ENCODE measurements at places on chromosomes 1 and 21. TPM values are rescaled to one million over a fixed set of nuclear protein-coding genes. Genes with fewer than 3 reads are reported as not detected.

The CCDC17 gene
- 0.23 TPM for total RNA-seq

The CATSPERE gene
- not detected for total RNA-seq

The CENPF gene
- 80.0 TPM for total RNA-seq

The POU2F1 gene
- 2.5 TPM for total RNA-seq

The PTAFR gene
- total RNA-seq, result 0.10 TPM

The LSS gene
- total RNA-seq, result 15.6 TPM

The GPR25 gene
- not detected for total RNA-seq

The OPRD1 gene
- 0.02 TPM for total RNA-seq

The SPRR2A gene
- not detected for total RNA-seq

The SLC44A5 gene
- 0.03 TPM for total RNA-seq

The SLAMF7 gene
- 2.5 TPM for total RNA-seq

The RGL1 gene
- 0.68 TPM for total RNA-seq

The CCDC30 gene
- 0.64 TPM for total RNA-seq

The NBPF15 gene
- 20.6 TPM for total RNA-seq

The CDC20 gene
- total RNA-seq, result 206 TPM

The OR2G6 gene
- total RNA-seq, result not detected

The GPR37L1 gene
- 0.21 TPM for total RNA-seq

The FYB2 gene
- total RNA-seq, result not detected

The C1orf167 gene
- not detected for total RNA-seq

The NKAIN1 gene
- 1.1 TPM for total RNA-seq

The CRYBG2 gene
- total RNA-seq, result 1.6 TPM

The MYCBP gene
- 16.9 TPM for total RNA-seq

The CD52 gene
- not detected for total RNA-seq

The PPP1R12B gene
- 2.9 TPM for total RNA-seq

The IL12RB2 gene
- total RNA-seq, result not detected

The PALMD gene
- total RNA-seq, result 0.46 TPM

The CELA3B gene
- total RNA-seq, result not detected

The KCNA3 gene
- not detected for total RNA-seq

The MIGA1 gene
- total RNA-seq, result 7.2 TPM

The TAF13 gene
- total RNA-seq, result 26.5 TPM

The HES4 gene
- 52.6 TPM for total RNA-seq

The TCP10L gene
- total RNA-seq, result 1.1 TPM

The RGS4 gene
- not detected for total RNA-seq

The CRP gene
- not detected for total RNA-seq

The CD1E gene
- not detected for total RNA-seq

The TDRD10 gene
- 0.16 TPM for total RNA-seq

The RSPH1 gene
- total RNA-seq, result 0.40 TPM

The OR2T33 gene
- total RNA-seq, result not detected

The LCE1F gene
- total RNA-seq, result not detected

The ZNF648 gene
- total RNA-seq, result not detected

The SPRR3 gene
- not detected for total RNA-seq

The CD1B gene
- total RNA-seq, result not detected

The OR2T35 gene
- not detected for total RNA-seq

The RHOU gene
- 6.4 TPM for total RNA-seq

The TAS1R1 gene
- total RNA-seq, result not detected

The GLMN gene
- total RNA-seq, result 7.6 TPM
